AG09309 (cell line): ENCODE measurements at places on chromosomes 5 and 9.

- no peak for DNase-seq
These were observed 141.8 kb downstream of the BRINP1 start for GRCh38 chr9:119227422-119227821.

DNA sequence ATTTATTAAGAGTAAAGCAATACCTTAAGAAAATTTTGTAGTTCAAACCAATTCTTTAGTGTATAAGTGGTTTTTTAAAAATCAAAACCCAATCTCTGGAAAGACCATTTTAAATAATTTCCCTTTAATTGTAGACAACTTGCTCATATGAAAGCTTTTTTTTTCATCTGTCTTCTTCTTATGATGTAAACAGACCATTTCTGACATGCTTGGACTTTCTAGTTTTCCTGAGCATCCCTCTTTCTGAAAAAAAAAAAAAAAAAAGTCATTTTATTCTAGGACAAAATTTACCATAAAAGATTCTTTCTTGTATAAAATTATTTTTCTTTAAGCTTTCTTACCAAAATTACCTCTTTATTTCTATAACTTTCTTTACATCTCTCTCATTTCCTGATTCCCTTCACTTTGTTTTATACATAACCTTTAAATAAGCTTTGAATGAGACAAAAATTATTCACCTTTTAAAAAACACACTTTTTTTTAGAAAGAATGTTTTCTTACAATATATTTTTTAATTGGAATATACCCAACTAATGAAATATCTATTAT, 67.5 kb downstream of the COL15A1 start:
- no peak for DNase-seq

GRCh38 chr5:169811680-169812079, 168.6 kb downstream of the INSYN2B start:
- no peak for DNase-seq

DNA sequence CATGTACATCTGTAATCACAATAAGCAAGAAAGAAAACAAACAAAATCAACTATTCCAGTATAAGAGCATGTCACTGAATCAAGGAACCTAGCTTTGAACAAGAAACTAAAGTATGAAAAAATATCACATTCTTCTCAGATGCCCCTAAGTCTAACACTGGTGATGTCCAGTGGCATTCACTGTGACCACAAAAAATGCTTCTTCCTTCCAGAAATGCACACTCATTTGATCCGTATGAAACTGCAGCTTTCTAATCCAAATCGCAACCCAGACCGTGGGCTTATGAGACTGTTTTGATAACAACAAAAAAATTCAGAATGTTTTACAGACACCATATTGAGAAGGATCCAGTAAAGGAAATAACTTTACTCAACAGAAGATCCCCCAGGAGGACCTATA, 320.1 kb upstream of the TARS1 start:
- DNase-seq = peak; percentile 58

DNA sequence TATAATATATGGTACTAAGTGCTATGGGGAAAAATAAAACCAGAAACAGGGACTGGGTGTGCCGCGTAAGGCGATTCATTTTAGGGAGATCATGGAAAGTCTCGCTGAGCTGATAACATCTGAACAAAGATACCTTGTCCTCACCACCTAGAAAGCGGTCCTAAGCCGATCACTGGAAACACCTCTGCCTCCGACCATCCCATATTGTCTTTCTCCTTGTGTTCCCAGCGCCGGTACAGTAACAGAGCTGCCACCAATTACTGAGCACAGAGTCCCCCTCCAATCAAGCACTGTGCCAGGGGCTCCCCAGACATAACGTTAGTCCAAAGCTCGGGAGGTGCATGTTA, 704 bp downstream of the CCDC112 start:
- no peak for DNase-seq

DNA sequence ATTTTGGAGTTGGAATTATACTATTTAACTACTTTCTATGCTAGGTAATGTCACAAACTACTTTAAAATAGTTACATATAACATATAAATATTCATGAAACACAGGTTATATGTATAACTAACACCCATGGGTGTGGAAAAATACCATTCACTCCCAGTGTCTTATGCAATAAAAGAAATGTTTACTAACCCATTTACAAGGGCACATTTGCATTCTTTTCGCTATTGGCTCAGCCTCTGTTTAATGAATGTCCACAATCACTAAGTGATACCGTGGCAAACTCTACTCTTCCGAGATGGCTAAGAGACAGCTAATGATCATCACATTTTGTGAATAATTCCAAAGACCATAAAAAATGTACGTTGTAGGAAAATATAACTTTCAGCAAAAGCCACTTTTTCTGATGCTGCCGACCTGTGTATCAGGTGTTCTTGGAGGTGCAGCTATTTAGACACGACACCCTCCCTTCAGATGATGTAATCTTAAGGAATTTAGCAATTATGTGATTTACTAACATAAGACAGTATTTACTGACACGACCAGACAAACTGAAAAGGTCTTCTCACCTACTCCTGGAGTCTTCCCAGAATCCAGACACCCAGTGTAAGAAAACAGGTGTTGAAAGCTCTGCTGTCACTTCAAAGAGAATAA, 121.7 kb upstream of the FAM120A start:
- DNase-seq = no peak

- DNase-seq = no peak
These were observed 191.3 kb downstream of the RGS3 start for GRCh38 chr9:113654605-113655428.

DNA sequence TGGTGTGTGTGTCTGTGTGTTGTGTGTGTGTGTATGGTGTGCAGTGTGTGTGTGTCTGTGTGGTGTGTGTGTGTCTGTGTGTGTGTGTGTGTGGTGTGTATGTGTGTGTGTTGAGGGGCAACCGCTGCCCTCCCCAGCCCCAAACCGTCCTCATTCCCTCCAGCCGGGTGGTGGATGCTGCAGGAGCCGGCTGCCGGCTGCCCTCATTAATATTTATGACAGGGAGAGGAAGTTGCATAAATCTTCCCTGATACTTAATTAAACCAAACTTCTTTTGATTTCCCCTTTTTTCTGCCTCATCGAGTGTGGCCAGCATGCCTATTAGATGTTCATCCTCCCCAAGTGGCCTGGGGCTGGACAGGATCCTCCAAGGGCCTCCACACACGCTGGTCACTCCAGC, 121.4 kb upstream of the MVB12B start:
- DNase-seq = no peak

- DNase-seq = no peak
These were observed 63.2 kb downstream of the SHC3 start for GRCh38 chr9:89115426-89115825.

- DNase-seq = no peak
These were observed 317.6 kb upstream of the KLF4 start for GRCh38 chr9:107807183-107807582.

GRCh38 chr5:36214436-36214835, 27.3 kb downstream of the NADK2 start:
- no peak for DNase-seq

- no peak for DNase-seq
These were observed 16.9 kb downstream of the CLTA start for GRCh38 chr9:36207546-36208012.

- no peak for DNase-seq
These were observed 42.3 kb upstream of the MAP1B start for GRCh38 chr5:72064801-72065570.

DNA sequence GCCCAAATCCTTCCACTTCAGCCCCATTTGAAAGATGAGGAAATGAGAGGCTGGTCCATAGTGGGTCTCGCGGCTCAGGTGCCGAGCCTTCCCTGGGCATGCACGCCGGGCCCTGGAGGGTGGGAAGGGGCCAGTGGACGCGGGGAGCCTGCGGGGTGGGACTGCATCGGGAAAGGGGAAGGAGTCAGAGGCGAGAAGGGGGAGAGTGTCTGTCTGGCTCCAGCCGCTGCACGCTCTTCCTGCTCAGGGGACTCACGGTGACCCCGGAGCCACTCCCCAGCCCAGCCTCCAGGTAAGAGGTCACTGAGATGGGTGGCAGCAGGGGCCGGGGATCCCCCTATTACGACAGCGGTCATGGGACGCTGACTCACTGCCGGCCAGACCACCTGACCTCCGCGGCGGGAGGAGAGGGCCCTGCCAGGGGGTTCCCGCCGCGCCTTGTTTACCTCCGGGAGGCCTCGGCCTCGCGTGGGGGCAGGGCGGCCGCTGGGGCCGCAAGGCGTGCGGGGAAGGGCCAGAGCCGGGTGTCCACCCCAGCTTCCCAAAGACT, 1.9 kb upstream of the SQSTM1 start:
- peak; percentile 62 for DNase-seq

DNA sequence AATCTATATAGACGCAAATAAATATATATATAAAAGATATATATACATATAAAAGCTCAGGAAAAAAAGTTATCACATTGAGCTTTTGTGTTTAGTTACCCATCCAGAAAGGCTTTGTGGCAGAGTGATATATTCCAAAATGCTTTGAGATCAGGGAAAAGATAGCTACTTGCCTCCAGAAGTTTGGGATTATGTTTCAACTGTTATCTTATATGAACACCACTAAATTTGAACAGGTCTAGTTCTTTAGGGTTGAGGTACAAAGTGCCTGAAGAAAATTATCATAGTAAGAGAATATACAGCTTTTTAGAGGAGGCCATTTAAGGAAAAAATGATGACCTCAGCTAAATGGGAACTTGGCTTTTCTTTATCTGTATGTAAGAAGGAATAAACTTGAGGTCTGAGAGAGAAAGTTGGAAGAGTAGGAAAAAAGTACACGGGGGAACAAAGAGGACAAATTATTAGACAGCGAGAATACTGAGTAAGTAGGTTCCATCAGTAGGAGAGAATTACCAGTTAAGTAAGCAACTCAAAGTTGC, 2.4 kb downstream of the ERP44 start:
- no peak for DNase-seq

GRCh38 chr9:93461821-93462220, 8.4 kb upstream of the FAM120AOS start:
- DNase-seq = no peak

GRCh38 chr5:96150007-96150406, 188.4 kb upstream of the ELL2 start:
- DNase-seq = no peak

GRCh38 chr5:154519359-154519758, 41.3 kb upstream of the HAND1 start:
- DNase-seq = no peak

DNA sequence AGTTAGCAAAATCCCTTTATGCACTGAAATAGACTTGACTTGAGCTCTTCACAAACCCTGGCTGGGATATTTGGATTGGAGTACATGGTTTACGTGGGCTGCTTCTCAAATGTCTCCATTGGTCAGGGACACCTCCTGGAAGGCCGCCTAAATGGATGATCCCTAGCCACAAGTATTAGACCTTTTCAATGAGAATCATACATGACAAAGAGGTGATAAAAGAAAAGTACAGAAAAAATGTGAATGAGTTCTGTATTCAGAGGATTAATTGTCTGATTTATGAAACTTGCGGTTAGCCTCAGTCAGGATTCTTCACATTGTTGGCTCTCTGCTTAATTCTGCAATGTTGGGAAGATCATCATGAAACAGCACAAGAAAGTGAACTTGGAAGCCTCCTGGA, 752.8 kb upstream of the ADAMTS16 start:
- no peak for DNase-seq

GRCh38 chr9:37029304-37029775, 4.7 kb downstream of the PAX5 start:
- DNase-seq = no peak

DNA sequence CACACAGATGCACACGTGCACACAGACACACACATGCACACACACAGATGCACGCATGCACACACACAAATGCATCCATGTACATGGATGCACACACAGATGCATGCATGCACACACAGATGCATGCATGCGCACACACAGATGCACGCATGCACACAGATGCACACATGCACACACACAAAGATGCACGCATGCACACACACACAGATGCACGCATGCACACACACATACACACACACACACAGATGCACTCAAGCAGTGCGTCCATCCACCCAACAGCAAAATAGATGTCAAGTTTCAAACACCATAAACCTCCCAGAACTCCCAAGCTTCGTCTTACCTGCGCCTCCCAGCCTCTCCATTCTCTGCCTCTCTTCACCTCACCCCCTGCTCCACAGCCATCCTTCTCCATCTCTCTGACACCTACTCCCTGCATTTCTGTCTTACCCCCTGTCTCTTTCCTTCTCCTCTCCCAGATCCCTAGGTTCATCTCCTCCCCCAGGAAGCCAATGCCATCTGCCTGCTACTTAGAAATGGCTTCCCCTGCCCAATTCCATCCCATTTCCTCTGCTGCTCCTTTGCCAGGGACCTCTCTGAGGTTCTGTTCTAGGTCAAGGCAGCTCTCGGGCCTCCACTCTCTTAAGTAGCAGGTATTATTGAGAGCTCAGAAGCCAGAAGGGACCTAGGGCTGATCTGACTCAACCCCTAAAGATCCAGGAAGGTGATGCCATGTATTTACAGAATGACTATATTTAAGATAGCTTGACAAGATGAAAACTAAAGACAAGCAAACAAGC, 297.2 kb downstream of the MED10 start:
- no peak for DNase-seq

- DNase-seq = no peak
These were observed 55.2 kb upstream of the SHISAL2B start for GRCh38 chr5:64634997-64635686.

DNA sequence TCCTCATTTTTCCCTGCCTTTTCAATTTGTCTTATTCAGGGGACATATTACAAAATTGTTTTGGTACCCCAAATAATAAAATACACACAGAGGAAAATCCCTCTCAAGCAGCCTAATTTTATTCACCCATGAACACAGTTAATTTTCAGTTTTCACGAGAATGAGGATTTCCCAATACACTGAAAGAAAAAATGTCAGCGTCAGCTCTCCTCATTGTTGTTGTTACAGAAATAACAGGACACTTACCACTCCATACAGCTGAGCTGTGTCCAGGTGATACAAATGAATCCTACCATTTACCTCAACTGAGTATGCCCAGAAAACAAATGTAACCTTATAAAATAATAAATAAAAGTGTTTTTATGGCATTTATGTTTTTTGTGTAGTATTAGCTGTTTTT, 144.6 kb upstream of the PCA3 start:
- no peak for DNase-seq

GRCh38 chr5:168885324-168886120, 306.4 kb upstream of the PANK3 start:
- no peak for DNase-seq

DNA sequence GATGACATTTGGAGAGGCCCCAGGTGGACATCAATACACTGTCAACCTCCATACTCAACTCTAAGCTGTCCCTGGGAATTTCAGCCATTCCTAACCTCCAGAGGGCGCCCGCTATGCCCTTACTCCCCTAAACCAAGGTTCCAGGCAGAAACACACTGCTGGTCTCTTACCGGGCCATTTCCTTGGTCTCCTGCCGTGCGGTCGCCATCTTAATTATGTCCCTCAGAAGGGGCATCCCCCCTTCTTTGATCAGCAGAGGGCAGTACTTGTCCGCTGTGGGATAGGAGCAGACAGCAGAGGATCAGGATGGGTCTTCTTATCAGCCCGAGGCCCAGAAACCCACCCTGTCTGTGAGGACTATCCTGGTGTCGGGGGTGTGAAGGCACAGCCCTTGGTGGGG, 9.3 kb upstream of the ZDHHC12 start:
- DNase-seq = peak; percentile 28

GRCh38 chr9:108664309-108665255, 191.2 kb downstream of the ACTL7B start:
- DNase-seq = no peak
